ENCODE measurements at places on chromosomes 13 and 19. TPM values are rescaled to one million over a fixed set of nuclear protein-coding genes. Genes with fewer than 3 reads are reported as not detected.
A peak's percentile ranks its signal among the peaks of the same experiment; 100 is the strongest.

Gene NKPD1
- total RNA-seq: 0.25 TPM

Gene IZUMO2
- total RNA-seq: not detected

Gene KLK4
- total RNA-seq: not detected

DNA sequence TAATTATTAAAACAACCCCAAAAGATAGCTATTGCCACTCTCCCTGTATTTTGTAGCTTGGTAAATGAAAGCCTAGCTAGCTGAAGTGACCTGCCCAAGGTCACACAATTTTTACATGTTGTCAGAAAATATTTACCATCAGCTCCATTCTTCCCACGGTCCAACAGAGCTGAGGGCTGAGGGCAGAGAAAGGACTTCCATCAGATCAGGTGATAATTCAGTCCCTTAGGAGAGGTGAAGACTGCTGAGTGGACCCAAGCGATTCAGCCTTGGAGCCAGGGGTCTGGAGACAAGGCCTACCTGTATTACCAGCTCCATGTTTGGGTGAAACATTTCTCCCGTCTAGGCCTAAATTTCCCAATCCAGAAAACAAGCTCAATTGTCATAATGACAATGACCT is 149.5 kb upstream of the TSHZ3 start:
- DNase-seq: no peak

DNA sequence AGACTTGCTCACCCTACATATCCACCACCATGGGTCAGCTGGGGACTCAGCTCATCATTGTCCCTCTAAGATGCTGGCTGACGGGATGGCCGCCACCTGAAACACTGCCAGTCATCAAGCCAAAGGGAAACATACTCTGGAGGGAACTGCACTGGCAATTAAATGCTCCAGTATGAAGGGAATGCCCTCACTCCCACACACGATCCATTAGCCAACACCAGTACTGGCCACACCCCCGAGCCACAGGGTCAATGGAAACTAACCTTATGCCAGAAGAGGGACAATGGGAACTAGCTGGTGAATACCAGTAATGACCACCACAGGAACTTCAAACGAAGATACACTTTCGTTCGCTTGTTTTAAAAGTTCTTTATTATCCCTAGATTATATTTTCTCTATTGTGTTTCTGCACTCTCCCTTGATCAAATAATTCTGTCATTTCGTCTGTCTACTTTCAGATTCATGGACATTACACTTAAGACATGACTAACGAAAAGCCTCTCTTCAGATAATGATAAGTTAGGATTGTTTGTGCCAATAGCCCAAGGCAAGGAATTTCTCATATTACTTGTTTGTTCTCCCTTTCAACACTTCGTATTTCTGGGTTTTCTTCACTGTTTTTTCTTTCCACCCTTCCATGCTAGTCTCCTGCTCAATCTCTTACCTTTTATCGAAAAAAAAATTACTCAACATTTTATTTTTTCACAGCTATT is 1.7 kb upstream of the ZNF507 start:
- DNase-seq: no peak

- DNase-seq: no peak
Observed at GRCh38 chr13:49343255-49343654, 95.5 kb downstream of the CDADC1 start.

DNA sequence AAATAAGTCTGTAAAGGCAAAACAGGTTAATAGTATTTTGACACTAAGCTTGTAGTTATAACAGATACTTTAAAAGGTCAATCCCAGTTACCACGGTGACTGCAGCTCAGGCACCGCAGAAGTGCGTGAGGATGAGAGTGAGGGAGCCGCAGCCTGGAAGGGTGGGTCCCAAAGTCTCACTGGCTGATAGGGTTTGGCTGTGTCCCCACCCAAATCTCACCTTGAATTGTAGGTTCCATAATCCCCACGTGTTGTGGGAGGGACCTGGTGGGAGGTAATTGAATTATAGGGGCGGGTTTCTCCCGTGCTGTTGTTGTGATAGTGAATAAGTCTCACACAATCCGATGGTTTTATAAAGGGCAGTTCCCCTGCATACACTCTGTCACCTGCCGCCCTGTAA is 40.0 kb upstream of the GAS6 start:
- no peak for DNase-seq

- peak; percentile 37 for DNase-seq
Observed at GRCh38 chr13:30676672-30677071, 58.7 kb upstream of the ALOX5AP start.
